ENCODE measurements at places on chromosomes 2 and 18. TPM values are rescaled to one million over a fixed set of nuclear protein-coding genes. Genes with fewer than 3 reads are reported as not detected.

Gene NTSR2
- not detected for total RNA-seq

Gene RAX
- total RNA-seq, result not detected

Gene LHCGR
- total RNA-seq, result not detected

Gene SOCS6
- 42.5 TPM for total RNA-seq

Gene SPHKAP
- not detected for total RNA-seq

Gene TIA1
- 49.2 TPM for total RNA-seq

Gene RNF152
- 21.4 TPM for total RNA-seq

Gene SFTPB
- not detected for total RNA-seq

Gene PJVK
- 1.7 TPM for total RNA-seq

Gene TGFA
- total RNA-seq, result 0.49 TPM

Measured in hair follicle dermal papilla cell (primary cell).